Activated T-helper 1 cell treated with anti-CD3 and anti-CD28 coated beads, Interleukin-12 subunit alpha, Interleukin-12 subunit beta, Interleukin-2, Interleukin-4 antibody, amounts not matched to agents 30 ng/mL and 10 ng/mL and 1 ng/mL, durations not matched to agents 14 hours and 24 hours and 36 hours (primary cell): ENCODE measurements at places on chromosomes 1 and 21. TPM values are rescaled to one million over a fixed set of nuclear protein-coding genes. Genes with fewer than 3 reads are reported as not detected.

GRCh38 chr1:208921259-208921658 is 662.3 kb upstream of the CAMK1G start:
- H3K4me3 ChIP-seq: no peak overlapping the region
- H3K36me3 ChIP-seq: no peaks in the 10 kb centered on the region
- DNase-seq: no peak

DNA sequence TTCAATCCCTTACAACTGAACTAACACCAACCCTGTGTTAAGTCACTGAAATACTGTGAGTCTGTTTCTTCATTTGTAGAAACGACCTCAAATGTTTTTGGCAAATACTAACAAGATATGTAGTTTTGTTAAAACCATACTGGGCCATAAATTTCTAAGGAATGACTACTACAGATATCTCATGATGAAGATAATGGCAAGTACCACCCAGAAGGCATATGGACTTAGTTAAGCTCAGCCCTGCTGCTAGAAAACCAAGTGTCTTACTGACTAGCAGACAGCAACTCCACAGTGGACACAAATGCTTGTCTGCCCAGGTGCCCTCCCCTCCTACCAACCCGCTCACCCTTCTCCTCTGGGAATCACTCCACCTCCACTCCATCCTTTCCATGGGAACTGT is 44.5 kb upstream of the BMP8B start:
- peaks cover 16% of the 10 kb centered on the region for H3K27me3 ChIP-seq
- H3K36me3 ChIP-seq: peaks cover 3% of the 10 kb centered on the region
- DNase-seq: no peak
- no peak overlapping the region for H3K27ac ChIP-seq
- no peaks in the 10 kb centered on the region for H3K4me1 ChIP-seq

LSM10 gene
- 57.5 and 63.8 TPM in 2 replicates for total RNA-seq

GRCh38 chr1:202012544-202013478 is 2.4 kb downstream of the ELF3 start:
- H3K4me3 ChIP-seq: no peak overlapping the region
- no peaks in the 10 kb centered on the region for H3K27me3 ChIP-seq
- no peak overlapping the region for H3K27ac ChIP-seq
- DNase-seq: no peak
- H3K36me3 ChIP-seq: no peaks in the 10 kb centered on the region

S100A7A gene
- not detected in 2 replicates for total RNA-seq

PLEKHG5 gene
- total RNA-seq: 1.8 and 2.2 TPM in 2 replicates

GRCh38 chr1:47914952-47915676 is 82.1 kb downstream of the TRABD2B start:
- H3K4me3 ChIP-seq: no peak overlapping the region
- no peaks in the 10 kb centered on the region for H3K4me1 ChIP-seq
- H3K27ac ChIP-seq: no peak overlapping the region
- H3K27me3 ChIP-seq: no peaks in the 10 kb centered on the region
- no peaks in the 10 kb centered on the region for H3K36me3 ChIP-seq
- no peak for DNase-seq

DNA sequence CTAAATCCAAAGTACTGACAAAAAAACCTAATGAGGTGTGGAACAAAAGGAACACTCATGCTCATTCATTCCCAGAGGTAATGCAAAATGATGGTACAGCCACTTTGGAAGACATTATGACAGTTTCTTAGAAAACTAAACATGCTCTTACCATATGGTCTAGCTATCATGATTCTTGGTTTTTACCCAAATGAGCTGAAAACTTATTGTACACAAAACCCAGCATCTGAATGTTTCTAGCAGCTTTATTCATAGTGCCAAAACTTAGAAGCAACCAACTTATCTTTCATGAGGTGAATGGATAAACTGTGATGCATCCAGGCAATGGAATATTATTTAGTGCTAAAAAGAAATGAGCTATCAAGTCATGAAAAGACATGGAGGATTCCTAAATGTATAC is 318.4 kb upstream of the OLFM3 start:
- no peaks in the 10 kb centered on the region for H3K27me3 ChIP-seq

DNA sequence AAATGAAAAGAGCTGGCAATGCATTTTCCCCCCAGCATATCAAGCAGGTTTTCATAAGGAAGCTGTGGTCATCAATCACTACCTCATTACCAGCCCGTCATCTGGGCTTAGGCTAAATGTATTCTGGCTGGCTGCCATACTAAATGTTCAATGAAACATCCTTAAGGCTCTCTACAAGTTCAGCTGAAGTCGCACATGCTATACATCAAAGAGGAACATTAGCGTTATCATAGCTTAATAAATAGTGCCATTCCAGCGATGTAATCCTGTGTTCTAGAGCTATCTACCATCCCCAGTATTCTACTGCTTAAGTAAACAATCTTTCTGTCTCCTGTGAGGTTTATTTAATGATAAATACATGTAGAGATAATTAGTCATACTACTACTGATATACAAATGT is 288.8 kb downstream of the DPYD start:
- no peaks in the 10 kb centered on the region for H3K36me3 ChIP-seq
- H3K27me3 ChIP-seq: no peaks in the 10 kb centered on the region
- H3K4me1 ChIP-seq: no peaks in the 10 kb centered on the region
- no peak overlapping the region for H3K4me3 ChIP-seq
- no peak for DNase-seq
- H3K27ac ChIP-seq: no peak overlapping the region

GJA5 gene
- total RNA-seq: not detected in 2 replicates

CA6 gene
- total RNA-seq: 2.2 and 2.6 TPM in 2 replicates

ABCA4 gene
- 0.29 TPM in 1 of 2 replicates, not detected in the other for total RNA-seq

GRCh38 chr1:214761030-214761429 is 158.0 kb downstream of the CENPF start:
- no peaks in the 10 kb centered on the region for H3K27me3 ChIP-seq
- no peak for DNase-seq
- H3K4me3 ChIP-seq: no peak overlapping the region
- no peaks in the 10 kb centered on the region for H3K4me1 ChIP-seq
- H3K27ac ChIP-seq: no peak overlapping the region
- H3K36me3 ChIP-seq: no peaks in the 10 kb centered on the region

GRCh38 chr1:109931189-109931731 is 20.6 kb downstream of the CSF1 start:
- DNase-seq: no peak
- no peak overlapping the region for H3K4me3 ChIP-seq
- H3K36me3 ChIP-seq: peaks cover 26% of the 10 kb centered on the region
- H3K27me3 ChIP-seq: peaks cover 1% of the 10 kb centered on the region
- H3K4me1 ChIP-seq: peaks cover 5% of the 10 kb centered on the region

GRCh38 chr1:226764533-226764932 is 25.5 kb upstream of the ITPKB start:
- H3K27ac ChIP-seq: no peak overlapping the region
- peaks cover 15% of the 10 kb centered on the region for H3K27me3 ChIP-seq
- no peaks in the 10 kb centered on the region for H3K36me3 ChIP-seq
- H3K4me1 ChIP-seq: peaks cover 21% of the 10 kb centered on the region
- H3K4me3 ChIP-seq: no peak overlapping the region
- no peak for DNase-seq

GRCh38 chr1:173473599-173474011 is 3.5 kb upstream of the PRDX6 start:
- H3K27ac ChIP-seq: no peak overlapping the region
- no peak overlapping the region for H3K4me3 ChIP-seq
- H3K27me3 ChIP-seq: no peaks in the 10 kb centered on the region
- peaks cover 43% of the 10 kb centered on the region for H3K4me1 ChIP-seq
- no peak for DNase-seq
